Iris pigment epithelial cell (primary cell): ENCODE measurements at places on chromosomes 2 and 18.

GRCh38 chr2:233468741-233469110 is 97.9 kb downstream of the USP40 start:
- DNase-seq, result no peak

- DNase-seq, result peak; percentile 55
These were observed 155.4 kb upstream of the FSIP2 start for GRCh38 chr2:185583058-185583816.

GRCh38 chr2:7963787-7964186 is 718.1 kb upstream of the ID2 start:
- no peak for DNase-seq

DNA sequence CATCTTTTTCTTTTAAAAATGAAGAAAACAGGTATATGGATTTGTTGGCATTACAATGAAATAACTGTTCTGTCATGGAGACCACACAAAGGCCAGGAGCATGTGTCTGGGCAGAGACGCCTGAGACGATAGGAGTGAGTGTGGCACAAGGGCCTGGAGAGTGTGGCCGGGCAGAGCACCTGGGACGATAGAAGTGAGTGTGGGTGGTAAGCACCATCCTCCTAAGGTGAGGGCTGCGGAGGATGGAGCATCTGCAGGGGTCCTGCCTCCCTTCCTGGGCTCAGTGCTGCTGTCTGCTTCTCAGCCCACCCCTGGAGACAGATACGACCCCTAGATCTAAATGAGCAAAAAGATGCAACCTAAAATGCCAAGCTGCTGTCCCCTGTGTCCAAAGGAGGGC is 184.9 kb downstream of the MYT1L start:
- no peak for DNase-seq

DNA sequence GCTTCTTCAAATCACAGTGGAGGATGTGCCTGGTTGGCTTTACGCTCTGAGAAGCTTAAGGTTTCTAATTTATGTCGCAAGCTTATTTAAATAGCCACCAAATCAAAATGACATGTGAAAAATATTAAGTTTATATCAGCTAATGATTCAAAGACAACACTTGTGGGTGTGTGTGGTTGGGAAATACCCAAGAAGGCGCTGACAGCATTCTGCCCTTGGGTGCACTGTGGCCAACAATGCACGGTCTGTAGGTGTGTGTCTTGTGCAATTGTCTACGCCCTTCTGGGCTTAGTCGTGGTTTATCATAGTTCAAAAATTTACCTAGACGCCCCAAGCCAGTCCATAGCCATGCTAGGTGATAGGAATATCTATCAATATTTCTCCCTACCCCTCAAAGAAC is 60.9 kb downstream of the KCTD1 start:
- peak; percentile 80 for DNase-seq

DNA sequence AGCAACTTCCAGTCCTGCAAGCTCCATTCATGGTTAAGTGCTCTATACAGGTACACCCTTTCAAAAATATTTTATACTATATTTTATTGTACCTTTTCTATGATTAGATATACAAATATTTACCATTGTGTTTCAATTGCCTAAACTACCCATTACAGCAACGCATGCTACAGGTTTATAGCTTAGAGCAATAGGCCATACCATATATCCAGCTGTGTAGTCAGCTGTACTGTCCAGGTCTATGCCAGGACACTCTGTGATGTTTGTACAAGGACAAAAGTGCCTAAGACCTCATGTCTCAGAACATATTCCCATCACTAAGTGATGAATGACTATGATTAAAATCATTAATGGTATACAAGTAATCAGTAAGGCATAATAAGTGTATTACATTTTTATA is 368.7 kb downstream of the CMPK2 start:
- DNase-seq, result no peak

DNA sequence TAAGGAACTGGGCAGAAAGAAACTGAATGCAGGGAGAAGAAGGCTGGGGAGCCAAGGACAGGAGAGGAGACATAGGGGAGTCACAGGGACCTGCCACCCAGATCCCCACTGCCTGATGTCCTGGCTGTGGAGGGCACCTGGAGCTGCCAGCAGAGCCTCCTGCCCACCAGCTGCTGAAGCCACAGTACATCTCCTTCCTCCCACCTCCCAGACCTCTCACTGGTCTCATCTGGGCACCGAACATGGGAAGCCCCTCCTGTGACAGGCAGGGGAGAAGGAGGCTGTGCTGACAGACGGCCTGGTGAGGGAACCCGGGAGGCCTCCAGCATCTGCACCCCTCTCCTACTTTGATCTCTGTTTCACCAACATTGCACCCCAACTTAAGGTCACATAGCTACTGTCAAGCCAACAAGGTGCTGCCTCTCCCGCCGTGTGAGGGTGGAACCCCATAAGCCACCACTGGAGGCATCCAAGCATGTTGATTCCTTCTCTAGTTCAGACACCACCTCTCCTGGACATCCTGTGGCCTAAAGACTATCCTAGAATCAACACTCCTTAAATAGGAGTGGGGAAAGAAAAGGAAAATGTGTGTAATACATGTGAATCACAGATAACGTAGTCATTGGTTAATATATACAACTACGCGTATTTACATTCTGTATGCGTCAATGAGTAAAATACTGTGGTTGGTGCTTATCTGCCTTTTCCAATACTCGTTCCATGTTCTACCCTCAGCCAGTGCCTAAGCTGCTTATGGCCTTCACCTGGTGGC is 3.5 kb upstream of the RNPEPL1 start:
- DNase-seq, result peak; percentile 80

GRCh38 chr2:102069311-102069974 is 73.1 kb upstream of the IL1R1 start:
- DNase-seq, result no peak

GRCh38 chr2:172082105-172082943 is 3.0 kb upstream of the DLX1 start:
- no peak for DNase-seq

DNA sequence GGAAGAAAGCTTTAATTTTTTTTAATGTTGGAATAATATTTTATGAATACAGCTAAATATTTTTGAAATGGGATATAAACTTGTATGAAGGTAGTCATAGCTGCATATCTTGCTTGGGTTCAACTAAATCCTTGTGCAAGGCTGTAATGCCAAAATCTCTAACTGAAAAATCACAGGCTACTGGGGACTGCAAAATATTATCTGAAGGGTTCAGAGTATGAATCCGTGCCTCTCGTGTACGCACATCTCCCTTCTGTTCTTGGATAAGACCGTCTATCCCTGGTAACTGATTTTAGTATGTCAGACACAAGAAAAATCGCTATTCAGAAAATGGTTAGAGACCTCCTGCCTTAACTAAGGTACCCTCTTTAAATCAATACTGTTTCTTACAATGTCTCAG is 71.8 kb downstream of the ACVR1 start:
- DNase-seq, result no peak

GRCh38 chr2:16678964-16679363 is 13.3 kb upstream of the CYRIA start:
- no peak for DNase-seq

DNA sequence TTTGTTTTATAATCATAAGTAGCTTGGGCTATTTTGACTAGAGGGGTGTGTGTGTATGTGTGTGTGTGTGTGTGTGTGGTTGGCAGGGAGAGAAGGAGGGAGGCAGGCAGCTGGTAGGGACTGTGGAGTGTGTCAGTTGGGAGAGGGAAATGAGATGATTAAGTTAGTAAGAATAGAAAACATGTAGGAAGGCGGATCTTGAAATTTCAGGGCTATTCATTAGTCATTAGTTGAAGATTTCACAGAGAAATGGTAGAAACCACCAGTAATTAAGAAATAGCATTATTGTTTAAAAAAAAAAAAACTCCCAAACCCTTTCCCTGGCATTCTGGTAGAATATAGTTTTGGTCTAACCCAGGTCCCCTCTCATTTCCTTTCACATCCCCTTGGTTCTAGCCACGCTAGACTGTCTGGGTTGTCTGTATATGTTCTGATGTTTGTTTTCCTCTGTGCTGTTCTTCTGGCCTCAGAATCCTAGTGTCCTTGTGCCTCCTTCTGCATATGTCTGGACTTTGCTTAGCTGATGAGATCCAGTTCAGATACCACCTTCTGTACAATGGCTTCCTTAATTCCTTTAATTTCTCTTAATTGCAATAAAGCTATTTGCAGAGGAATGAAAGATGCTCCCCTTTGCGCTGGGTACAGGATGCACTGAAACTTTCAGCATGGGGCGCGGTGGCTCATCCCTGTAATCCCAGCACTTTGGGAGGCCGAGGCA is 161.6 kb downstream of the NEDD4L start:
- peak; percentile 80 for DNase-seq

GRCh38 chr2:239348563-239349452 is 52.0 kb downstream of the HDAC4 start:
- no peak for DNase-seq

DNA sequence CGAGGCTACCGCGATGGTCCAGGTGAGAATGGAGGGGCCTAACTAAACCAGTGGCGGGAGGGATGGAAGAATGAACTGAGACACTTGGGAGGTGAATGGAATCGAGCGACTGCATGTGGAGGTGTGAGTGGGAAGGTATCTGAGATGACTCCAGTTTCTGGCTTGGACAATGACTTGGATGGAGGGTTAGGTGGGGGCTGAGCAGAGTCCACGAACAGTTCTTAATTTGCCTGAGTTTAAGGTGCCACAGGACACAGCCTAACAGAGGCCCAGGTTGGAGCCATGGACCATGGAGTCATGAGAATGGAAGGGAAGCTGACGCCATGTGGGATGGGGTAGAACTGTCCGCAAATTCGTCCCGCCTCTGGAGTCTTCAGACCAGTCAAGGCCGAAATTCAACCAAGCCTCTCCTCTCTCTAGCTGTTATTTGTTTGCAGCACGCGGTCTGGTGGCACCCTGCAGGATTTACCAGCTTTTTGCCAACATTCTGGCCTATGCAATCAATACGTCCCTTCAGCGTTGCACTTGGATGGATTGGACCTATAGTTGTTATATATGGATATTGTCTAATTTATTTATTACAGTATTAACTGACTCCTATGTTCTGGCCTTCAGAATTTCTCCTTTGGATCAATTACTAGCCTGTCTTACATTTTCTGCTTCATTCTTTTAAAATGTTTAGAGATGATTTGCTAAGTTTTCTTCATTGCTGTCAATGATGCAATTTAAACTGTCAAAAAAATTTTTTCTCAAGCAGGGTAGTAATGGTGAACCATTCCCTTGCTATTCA is 940 bp upstream of the BOLA3 start:
- no peak for DNase-seq

GRCh38 chr2:104233591-104233990 is 620.3 kb upstream of the POU3F3 start:
- DNase-seq, result no peak

- peak; percentile 50 for DNase-seq
These were observed 784 bp downstream of the ROCK1 start for GRCh38 chr18:21110713-21111345.

DNA sequence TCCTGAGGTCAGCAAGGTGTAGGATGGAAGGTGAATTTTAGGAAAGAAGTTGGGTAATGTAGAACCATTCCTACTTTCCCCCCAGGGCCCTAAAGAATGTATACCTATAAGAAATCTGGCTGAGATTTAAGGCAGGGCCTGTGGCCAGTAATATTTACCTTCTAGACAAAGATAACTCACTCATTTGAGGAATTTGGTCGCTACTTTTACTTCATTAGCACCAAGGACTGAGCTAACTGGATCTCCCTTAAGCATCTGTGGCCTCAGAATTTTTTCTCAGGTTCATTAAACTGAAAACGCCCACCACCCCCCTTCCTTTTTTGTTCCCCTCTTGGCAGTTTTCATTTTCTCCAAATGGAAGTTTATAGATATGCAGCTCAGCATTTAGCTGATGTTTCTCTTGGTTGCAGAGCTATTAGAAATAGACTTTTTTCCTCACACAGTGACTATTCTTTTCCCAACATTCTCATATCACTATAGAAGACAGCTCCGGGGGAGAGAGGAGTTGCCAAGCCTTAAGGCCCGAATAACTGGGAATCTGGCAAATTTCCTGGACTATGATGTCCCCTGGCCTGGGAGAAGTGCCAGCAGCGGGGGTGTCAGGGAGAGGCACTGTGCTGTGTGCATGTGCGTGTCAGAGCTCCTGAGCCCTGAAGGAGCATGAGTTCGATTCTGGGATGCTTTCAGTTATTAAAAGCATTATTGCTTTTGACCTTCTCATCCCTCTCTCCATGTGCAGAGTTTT is 310.9 kb downstream of the PRKCE start:
- peak; percentile 28 for DNase-seq

DNA sequence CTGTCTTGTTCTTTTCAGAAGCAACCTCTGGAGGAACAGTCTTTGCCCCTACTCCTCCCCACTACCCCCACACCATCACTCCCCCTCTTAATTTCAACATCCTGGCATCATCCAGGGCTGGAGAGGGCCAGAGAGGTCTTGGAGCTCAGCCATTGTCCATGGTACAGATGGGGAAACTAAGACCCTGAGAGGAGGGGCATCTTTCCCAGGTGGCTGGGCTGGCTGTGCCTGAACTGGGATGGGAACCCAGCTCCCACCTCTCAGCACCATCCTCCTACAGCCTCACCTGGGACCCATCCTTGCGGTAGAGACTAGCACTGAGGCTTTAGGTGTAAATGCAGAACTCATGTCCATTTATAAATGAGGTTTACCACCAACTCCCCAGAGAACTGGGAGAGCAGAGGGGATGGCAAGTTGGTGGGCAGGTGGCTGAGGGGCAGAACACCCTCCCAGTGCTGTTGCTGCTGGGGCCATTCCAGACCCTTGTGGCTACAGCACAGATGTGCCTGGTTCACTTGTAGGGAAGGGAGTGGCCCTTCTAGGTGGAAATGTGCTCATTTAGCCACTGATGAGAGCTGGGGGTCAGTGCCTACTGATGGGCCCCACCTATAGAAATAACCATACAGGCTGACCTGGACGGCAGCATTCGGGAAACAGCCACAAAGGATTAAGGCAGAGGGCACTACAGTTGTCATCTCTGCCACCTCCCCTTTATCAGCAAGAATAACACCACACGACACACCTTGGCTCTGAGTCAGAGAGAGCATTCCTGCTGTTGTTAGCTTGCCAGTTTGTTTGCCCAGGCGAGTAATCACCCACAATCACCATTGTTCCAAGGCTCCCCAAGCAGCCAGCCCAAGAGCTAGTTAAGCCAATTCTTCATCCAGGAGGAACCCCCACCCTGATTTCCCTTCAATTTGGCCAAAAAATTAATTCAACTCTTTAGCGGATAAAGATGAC is 2.1 kb downstream of the MLPH start:
- DNase-seq, result no peak

DNA sequence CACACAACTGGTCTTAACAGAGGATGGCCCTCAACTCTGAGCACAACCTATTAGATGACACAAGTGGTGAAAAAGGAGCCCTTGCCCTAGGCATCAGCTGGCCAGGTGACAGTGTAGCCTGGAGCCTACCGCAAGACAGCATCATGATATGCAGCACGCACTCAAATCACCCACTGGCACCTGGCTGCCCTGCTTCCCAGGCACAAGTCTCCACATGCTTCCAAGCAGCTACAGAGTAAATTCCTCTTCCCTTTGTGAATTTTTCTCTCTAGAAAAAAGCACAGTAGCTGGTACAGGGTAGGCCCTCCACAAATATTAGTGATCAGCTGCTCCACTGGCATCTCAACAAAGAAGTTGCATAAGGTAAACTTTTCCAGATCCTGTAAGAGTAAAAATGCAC is 6.0 kb downstream of the FBXO15 start:
- DNase-seq, result no peak

- no peak for DNase-seq
These were observed 56.4 kb upstream of the RBM44 start for GRCh38 chr2:237742191-237742590.

- DNase-seq, result no peak
These were observed 212.3 kb downstream of the MGAT5 start for GRCh38 chr2:134466141-134466540.

GRCh38 chr18:6249788-6250187 is 164.9 kb downstream of the L3MBTL4 start:
- no peak for DNase-seq
